ENCODE measurements at places on chromosomes 12 and 14.
A peak's percentile ranks its signal among the peaks of the same experiment; 100 is the strongest.

DNA sequence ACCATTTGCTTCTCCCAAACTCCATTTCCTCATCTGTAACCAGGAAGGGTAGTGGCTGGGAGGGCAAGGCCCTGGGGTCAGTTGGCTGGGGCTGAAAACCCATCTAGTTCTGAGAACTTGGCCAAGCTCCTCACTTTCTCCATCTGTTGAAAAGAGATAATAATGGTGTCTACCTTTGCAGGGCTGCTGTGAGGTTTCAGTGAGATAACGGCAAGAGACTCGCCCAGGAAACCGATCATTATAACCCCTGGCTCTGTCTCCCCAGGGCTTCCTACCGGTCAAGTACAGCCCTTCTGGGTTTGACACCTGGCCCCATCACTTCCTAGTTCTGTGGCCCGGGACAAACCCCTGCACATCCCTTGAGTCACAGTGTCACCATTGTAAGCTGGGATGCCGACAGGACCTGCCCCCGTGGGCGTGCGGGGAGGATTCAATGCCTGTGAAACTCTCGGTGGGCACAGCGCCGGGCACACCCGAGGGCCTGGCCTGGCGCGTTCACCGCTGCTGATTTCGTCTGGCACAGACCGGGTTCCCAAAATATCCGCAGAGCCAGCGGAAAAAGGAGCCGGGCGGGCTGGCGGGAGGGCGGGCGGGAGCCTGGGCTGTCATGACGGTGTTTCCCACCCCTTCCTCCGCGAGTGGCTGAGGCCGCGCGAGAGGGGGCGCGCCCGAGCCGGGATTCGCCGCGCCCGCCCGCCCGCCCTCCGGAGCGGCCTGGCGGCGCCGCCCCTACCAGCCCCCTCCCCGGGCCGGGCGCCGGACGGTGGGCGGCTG, 4.4 kb downstream of the KMT5A start:
- H3K27me3 ChIP-seq = peaks cover 1% of the 10 kb centered on the region
- peak overlapping the region; percentile 41 for H3K4me3 ChIP-seq
- H3K27ac ChIP-seq = no peak overlapping the region
- H3K4me1 ChIP-seq = peaks cover 6% of the 10 kb centered on the region
- H3K36me3 ChIP-seq = no peaks in the 10 kb centered on the region

DNA sequence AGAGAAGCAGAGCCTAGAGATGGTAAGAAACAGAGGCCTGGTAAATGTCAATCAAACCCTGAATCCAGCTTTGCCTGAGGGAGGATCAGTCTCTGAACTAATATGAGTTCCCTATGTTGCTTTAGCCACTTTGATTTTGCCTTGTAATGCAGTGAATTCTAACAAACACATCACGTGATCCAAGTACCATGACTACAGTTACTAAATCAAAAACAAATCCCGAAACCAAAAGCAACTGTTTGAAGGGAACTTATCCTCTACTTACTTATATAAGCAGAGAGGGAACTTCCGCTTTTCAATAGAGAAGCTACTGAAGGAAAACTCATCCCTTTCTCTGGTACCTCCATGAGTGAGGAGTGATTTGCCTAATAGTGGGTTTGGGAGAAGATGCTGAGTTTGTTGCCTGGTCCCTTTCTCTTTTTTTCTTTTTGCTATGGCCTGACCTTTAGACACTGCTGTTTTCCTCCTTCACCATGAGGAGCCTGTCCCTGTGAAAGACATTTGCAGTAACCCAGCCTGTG, 7.7 kb upstream of the PPTC7 start:
- no peaks in the 10 kb centered on the region for H3K36me3 ChIP-seq
- H3K27ac ChIP-seq = no peak overlapping the region
- no peaks in the 10 kb centered on the region for H3K4me1 ChIP-seq
- H3K27me3 ChIP-seq = no peaks in the 10 kb centered on the region

DNA sequence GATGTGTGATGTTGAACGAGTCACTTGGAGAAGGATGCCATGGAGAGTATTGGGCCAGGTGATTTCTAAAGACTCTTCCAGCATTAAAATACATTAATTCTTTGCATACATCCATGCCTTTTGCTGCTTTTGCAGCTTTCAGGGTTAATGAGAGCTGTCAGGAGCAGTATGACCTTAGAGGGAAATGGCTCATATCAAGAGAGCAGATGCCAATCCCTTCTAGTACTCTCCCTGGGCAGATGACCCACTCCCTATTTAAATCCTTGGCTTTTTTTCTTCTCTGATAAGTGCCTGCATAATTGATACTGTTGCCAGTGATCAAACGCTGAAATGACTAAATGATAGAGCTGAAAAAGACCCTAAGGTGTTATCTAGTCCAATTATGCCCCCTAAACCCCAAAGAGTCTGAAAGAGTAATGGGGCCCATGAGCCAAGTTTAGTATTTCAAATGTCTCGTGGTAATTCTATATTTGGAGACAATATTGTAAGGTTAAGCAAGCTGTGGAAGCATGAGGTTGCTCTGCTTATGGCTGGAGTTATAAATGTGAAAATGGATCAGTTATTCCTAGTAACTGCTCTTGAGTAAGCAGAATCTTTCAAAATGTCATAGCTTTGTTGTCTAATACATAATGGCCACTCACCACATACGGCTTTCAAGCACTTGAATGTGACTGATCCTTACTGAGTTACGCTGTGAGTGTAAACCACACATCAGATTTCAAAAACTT, 137.3 kb downstream of the ETV6 start:
- no peaks in the 10 kb centered on the region for H3K36me3 ChIP-seq
- no peak for DNase-seq
- H3K27me3 ChIP-seq = no peaks in the 10 kb centered on the region

GRCh38 chr14:22479776-22480464, 109.1 kb downstream of the DAD1 start:
- H3K27me3 ChIP-seq = no peaks in the 10 kb centered on the region
- no peak overlapping the region for H3K27ac ChIP-seq
- no peaks in the 10 kb centered on the region for H3K36me3 ChIP-seq
- no peak overlapping the region for H3K4me3 ChIP-seq
- H3K4me1 ChIP-seq = peaks cover 8% of the 10 kb centered on the region

All from H1 (cell line).